Brain microvascular endothelial cell (primary cell): ENCODE measurements at places on chromosomes 3 and 15.

DNA sequence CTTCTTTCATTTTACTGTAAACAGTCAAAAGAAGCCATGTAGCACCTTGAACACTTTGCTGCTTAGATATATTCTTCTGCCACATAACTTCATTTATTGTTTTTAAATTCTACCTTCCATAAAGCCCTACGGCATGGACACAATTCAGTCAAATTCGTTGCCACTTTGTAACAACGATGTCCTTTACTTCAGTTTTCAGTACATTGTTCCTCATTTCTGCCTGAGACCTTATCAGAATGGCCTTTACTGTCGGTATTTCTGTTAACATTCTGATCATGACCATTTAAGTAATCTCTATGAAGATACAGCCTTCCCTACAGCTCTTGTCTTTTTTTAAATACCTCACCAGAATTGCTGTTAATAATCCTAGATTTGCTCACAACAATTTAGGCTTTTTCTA lies 466.9 kb downstream of the NAALADL2 start:
- DNase-seq, result no peak

GRCh38 chr15:60592371-60593169 lies 113.6 kb upstream of the ICE2 start:
- peak; percentile 29 for DNase-seq

DNA sequence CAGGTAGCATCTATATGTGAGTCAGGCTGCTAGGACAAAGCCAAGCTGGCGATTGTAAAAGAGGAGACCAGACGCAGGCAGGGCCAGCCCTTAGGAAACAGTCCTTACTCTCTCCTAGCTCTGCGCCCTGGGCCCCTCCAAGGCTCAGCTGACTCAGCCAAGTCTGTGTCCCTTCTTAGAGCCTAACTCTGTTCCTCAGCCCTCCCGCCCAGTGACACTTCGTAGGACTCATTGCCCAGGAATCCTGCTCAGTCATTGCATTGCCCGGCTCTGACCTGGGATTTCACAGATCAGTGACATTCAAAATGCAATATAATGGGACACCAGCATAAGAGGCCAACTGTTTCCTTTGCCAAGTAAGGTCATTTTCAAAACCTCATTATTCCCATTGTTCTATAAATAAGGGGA lies 244.2 kb downstream of the TLE3 start:
- peak; percentile 80 for DNase-seq

GRCh38 chr3:132256989-132257388 lies 60.2 kb upstream of the ACP3 start:
- peak; percentile 20 for DNase-seq

DNA sequence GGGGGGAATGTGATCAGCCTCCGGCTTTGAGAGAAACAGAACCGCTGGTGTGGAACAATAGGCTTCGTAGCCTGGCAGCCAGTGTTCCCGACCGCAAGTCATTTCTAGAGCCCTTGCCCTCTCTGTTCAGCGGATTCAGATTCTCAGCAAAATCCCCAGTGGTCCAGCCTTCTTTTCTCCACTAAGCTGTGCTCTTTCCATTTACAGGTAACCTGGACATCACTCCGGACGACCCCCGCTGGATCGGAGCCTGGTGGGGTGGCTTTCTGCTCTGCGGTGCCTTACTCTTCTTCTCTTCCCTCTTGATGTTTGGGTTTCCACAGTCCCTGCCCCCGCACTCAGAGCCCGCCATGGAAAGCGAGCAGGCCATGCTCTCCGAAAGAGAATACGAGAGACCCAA lies 250.6 kb downstream of the SLCO3A1 start:
- no peak for DNase-seq

- DNase-seq, result no peak
Observed at GRCh38 chr3:42975955-42976354, 3.2 kb upstream of the GASK1A start.

DNA sequence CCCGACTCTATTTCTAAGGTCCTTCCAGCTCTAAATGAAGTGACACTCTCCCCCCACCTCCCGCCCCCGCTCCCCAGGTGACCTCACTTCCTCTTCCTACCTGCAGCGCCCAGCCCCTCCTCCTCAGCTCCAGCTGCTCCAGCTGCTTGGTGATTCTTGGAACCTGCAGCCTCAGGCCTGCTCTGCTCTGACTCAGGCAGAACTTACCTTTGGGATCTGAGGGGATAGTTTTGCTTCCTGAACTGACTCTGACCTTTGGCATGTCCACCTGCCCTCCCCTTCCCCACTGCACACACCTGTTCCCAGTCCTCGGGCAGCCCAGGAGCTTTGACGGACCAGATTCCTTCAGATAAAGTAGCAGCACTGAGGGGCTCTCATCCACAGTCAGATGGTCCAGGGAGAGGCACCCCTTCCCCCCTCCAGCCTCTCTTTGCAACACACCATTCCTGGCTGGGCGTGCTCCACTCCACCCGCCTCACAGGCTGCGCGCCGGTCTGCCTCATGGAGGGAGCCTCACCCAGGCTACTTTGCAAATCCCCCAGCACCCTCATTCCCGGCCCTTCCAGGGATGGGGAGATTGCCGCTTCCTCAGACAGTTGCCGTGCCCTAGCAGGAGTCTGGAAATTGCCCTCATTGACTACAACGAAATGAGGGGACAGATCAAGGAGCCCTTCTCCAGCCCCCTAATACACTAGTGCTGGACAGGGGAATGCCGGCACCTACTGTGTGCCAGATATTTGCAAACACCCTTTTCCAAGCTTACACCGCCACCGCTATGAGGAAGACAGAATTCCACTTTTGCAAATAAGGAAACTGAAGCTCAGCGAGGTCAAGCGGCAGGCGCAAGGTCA lies 692 bp upstream of the C15orf39 start:
- DNase-seq, result peak; percentile 13

DNA sequence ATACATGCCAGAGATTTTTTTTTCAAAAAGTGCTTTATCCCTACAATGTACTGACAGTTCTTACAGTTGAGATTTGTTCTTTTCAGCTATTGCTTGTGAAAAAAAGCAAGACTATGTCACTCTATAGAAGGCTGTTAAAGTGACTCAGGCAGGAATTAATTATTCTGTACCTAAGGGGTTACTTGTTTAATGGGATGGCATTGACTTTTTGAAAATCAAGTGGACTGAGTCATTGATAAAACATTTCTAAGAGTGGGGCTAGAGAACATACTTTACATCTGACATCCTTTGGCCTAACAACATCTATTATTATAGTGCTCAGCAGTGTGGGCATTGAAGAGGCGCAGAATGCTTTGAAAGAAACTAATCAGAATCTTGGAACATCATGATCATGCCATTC lies 34.3 kb downstream of the INTS14 start:
- peak; percentile 33 for DNase-seq

DNA sequence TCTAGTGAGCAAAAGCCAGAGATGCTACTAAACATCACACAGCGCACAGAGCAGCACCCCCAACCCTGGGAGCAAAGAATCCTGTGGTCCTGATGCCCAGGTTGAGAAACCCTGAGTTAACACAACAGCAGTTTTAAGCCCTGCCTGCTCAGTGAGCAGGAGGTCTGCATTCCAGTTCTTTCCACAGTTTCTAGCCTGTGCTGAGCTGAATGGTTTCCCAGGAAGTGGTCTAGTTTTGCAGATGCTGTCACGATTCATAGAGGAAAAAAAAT lies 171.1 kb upstream of the PROK2 start:
- no peak for DNase-seq

- DNase-seq, result peak; percentile 78
Observed at GRCh38 chr3:4986175-4986781, 7.0 kb downstream of the BHLHE40 start.

- DNase-seq, result peak; percentile 41
Observed at GRCh38 chr3:120198305-120198878, 86.6 kb downstream of the GPR156 start.

- DNase-seq, result no peak
Observed at GRCh38 chr15:76433798-76434400, 97.3 kb downstream of the ISL2 start.

DNA sequence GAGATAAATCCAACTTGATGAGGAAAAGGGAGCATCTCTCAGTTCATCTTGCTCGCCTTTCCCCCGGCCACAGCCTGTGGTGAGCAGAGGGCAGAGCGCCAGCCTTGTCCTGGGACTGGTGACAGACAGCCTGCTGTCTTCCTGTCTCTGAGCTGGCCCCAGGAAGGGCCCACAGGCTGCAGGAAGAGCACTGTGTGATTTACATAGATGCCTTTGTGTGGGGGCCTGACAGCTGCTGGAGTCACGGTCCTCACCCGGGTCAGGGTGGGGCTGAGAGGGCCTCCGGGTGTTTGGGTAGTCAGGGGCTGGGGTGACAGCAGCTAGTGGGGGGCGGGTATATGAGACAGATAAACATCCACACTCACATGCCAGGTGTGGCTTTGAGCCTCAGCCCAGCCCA lies 29.3 kb downstream of the PLA2G4D start:
- DNase-seq, result no peak

GRCh38 chr15:65916664-65917406 lies 47.5 kb downstream of the RAB11A start:
- peak; percentile 57 for DNase-seq

DNA sequence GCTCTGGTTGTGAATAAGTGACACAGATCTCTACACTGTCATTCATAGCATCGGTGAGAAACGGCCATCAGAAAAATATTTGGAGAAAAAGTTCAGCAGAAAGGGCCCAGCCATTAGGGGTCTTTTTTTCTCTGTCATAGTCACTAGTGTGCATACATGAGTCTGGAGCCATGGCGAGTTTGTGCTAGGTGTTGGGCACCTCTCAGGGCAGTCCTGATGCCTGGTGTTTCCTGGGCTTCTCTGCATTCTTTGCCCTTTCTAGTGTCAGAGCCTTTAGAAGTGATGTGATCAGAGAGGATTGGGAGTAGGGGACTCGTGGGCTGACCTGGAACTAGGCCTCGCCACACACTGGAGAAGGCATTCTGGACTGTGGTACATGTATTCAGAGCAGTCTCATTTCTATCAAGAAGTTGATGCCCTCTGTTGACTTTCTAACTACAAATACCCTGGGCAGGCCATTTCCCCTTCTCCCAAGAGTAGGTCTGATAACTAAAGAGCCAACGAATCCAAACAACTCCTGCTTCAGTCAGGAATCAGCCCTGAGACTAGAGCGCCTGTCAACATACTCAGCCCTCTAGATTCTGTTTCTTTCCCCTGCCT lies 1.6 kb downstream of the KY start:
- no peak for DNase-seq

GRCh38 chr3:133054586-133054985 lies 16.4 kb downstream of the TMEM108 start:
- no peak for DNase-seq

DNA sequence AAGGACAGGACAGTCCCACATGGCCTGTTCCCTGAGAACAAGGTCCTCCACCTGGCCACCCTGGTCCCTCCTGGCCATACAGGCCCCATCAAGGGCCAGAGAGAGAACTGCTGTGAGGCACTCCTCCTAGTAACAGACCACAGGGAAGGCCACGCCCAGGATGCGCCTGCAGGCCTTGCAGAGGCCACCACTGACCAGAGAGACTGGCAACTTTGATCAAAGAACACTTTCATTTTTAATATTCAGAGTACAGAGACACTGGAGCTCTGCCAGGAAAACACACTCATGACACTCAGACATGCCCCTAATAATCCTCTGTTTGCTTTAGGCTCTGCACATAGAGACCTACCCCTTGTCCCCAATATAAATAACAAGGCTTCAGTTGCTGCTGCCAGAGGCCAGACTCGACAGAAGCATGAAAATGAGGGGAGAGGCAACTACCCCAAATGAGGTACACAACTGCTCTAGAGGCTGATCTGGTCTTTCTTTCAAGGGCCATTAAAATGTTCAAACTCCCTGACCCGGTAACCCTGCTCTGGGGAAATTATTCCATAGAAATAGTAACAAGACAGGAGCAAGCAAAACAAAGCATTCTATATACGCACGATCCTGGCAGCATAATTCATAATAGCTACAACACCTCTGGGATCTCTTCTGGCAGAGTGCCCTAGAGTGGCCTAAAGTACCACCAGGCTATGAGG lies 44.8 kb downstream of the CCDC12 start:
- peak; percentile 41 for DNase-seq
